GM18507 (cell line): ENCODE measurements at places on chromosomes 2 and 18.

DNA sequence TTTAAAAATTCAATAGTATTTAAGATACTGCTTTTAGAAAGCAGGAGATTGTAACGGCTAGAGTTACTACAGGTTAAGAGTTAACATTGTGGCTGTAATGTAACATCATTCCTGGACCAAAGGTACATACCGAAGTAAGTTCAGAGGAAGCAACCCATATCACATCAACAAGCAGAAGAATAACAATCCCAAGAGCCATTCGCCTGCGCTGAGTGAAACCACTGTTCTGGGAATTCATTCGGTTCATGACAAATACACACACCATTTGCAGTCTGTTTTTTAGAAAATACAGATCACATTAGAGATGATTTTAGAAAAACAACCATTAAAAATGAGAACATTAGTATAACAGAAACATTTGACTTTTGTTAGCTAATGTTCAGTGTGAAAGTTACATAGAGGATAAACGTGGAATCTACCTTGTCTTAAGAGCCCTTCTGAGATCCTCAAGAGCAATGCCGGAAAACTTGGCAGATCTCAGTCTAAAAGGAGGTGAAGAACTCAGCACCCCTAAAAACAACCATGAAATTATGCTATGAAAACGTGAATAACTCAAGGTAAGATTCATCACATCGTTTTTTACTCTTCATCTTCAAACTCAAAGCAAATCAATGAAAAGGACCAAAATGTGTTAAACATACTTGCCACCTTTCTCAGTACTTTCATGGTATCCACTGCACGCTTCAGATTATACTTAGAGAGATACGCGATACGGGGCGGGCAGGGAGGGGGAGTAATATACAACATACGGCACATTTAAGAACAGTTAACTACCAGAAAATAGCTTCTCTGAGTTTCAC, 1.2 kb downstream of the SLC35F5 start:
- no peak for DNase-seq

GRCh38 chr18:36993068-36993467, 164.1 kb downstream of the KIAA1328 start:
- no peak for DNase-seq

DNA sequence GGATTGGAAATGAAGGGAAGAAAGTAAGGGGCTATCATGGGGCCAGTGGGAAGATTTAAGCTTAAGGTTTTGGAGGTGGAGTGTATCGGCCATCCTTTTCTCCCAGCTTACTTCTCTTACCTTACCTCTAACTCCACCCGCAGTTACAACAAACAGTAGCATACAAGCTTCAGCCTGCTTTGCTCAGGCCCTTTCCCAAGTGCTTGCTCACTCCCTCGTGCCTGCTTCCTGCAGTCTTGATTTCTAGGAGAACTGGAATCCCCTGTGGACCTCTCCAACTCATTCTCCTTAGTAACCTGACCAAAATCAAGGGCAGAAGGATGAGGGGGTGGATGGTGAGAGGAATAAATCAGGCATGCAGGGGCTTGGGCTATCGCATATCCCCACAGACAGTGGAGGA, 5.8 kb upstream of the LYG2 start:
- no peak for DNase-seq

GRCh38 chr18:48896326-48896874, 54.4 kb downstream of the SMAD7 start:
- no peak for DNase-seq

DNA sequence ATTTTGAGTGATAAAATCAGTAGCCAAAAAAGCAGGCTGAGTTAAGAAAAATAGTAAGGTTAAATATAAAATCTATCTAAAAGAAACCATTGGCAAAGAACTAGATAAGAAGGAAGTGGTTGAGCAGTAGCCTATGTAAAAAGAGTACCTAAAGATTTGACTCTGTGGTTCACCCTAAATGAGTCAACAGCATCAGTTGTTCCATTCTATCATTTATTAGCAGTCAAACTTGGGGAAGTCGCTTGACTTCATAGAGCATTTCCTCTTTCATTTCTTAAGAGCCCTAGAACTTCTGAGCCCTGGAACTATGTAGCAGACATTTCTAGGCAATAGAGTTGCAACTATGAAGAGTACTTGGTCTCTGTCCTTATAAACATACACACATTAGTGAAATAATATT, 381.7 kb downstream of the NUP35 start:
- DNase-seq, result no peak

- peak; percentile 9 for DNase-seq
Measured at GRCh38 chr2:207423886-207424285, 105.9 kb upstream of the CREB1 start.
